Activated CD4-positive, alpha-beta memory T cell treated with anti-CD3 and anti-CD28 coated beads for 36 hours (primary cell): ENCODE measurements at places on chromosomes 6 and 20. TPM values are rescaled to one million over a fixed set of nuclear protein-coding genes. Genes with fewer than 3 reads are reported as not detected.

DNA sequence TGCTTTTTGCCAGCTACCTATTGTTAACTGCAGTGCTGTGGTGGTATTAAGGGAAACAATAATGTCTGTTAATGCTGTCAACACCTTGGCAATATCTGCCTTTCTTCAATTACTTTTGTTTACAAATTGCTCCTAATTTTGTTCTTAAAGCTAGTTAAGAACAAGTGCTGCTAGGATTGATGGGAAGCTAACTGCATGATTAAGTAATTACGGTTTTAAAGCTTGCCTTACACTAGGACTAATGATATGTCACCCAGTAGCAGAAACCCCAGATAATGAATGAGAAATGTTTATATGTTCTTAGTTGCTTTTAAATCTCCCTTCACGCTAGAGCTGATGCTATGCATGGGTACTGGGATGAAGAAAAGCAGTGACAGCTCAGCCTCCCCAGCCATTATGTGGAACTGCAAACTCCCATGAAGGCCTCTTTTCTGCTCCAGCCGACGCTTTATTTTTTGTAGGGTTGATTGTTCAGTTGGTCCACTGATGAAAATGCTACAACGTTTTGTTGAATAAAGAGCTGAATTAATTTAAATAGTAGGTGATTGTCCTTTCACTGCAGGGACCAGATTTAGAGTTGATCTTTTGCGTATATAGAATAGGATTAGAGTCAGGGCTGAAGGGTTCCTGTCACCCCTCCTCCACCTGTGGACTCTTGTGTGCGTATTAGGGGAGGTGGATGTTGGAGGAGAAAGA lies 610.5 kb downstream of the TFAP2B start:
- no peak overlapping the region for H3K4me3 ChIP-seq
- H3K36me3 ChIP-seq = no peaks in the 10 kb centered on the region
- H3K27me3 ChIP-seq = no peaks in the 10 kb centered on the region
- no peak overlapping the region for H3K27ac ChIP-seq
- DNase-seq = no peak

- H3K4me1 ChIP-seq = no peaks in the 10 kb centered on the region
- H3K36me3 ChIP-seq = peaks cover 2% of the 10 kb centered on the region
- H3K4me3 ChIP-seq = no peak overlapping the region
- H3K27ac ChIP-seq = no peak overlapping the region
- DNase-seq = no peak
These were observed 18.6 kb downstream of the PRKN start for GRCh38 chr6:162708971-162709370.

Gene CFB
- total RNA-seq = 0.76 TPM

- no peak overlapping the region for H3K27ac ChIP-seq
- H3K4me3 ChIP-seq = no peak overlapping the region
- H3K36me3 ChIP-seq = no peaks in the 10 kb centered on the region
- DNase-seq = no peak
- peaks cover 3% of the 10 kb centered on the region for H3K4me1 ChIP-seq
- peaks cover 24% of the 10 kb centered on the region for H3K27me3 ChIP-seq
These were observed 116.8 kb upstream of the SASH1 start for GRCh38 chr6:148225871-148226270.

Gene WFDC5
- total RNA-seq = not detected

Gene MUCL3
- total RNA-seq = not detected

- H3K4me3 ChIP-seq = peak overlapping the region; percentile 95
- no peak for DNase-seq
- peaks cover 34% of the 10 kb centered on the region for H3K4me1 ChIP-seq
- no peaks in the 10 kb centered on the region for H3K27me3 ChIP-seq
These were observed 431 bp downstream of the LOC128125822 start for GRCh38 chr6:63572747-63573075.

DNA sequence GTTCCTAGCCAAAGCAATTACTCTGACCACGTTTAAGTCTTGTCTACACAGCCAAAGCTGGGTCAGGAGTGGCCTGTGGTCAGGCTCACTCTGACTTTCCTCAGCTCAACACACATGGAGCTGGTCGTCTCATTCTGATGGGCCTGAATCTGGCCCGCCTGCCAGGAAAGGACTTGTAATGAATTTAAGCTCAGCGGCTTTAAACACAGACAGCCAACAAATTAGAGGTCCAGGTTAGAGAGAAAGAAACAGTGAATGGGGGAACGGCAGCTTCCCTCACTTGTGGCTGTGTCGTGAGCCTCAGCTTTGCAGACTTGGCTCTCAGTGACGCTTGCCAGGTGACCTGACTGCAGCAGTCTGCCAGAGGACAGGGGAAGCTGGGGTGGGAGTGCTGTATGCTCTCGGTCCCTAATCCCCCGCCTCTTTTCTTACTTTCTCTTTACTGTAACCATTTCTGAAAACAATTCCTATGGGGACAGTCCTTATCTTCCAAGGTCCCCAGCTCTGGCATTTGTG lies 121.9 kb upstream of the AGPAT4 start:
- no peak overlapping the region for H3K27ac ChIP-seq
- H3K36me3 ChIP-seq = no peaks in the 10 kb centered on the region
- no peaks in the 10 kb centered on the region for H3K27me3 ChIP-seq
- H3K4me1 ChIP-seq = no peaks in the 10 kb centered on the region
- DNase-seq = no peak

DNA sequence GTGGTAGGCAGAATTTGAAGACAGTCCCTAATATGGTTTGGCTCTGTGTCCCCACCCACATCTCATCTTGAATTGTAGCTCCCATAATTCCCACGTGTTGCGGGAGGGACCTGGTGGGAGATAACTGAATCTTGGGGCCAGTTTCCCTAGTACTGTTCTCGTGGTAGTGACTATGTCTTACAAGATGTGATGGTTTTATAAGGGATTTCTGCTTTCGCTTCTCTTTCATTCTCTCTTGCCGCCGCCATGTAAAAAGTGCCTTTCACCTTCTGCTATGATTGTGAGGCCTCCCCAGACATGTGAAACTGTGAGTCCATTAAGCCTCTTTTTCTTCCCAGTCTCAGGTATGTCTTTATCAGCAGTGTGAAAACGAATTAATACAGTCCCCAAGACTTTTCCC lies 103.4 kb downstream of the PDE10A start:
- DNase-seq = no peak
- no peak overlapping the region for H3K4me3 ChIP-seq
- no peaks in the 10 kb centered on the region for H3K27me3 ChIP-seq
- H3K4me1 ChIP-seq = no peaks in the 10 kb centered on the region
- no peak overlapping the region for H3K27ac ChIP-seq
- no peaks in the 10 kb centered on the region for H3K36me3 ChIP-seq

Gene MRPL14
- total RNA-seq = 50.1 TPM

Gene OR2H2
- not detected for total RNA-seq

Gene FGD2
- total RNA-seq = 0.48 TPM

- no peaks in the 10 kb centered on the region for H3K4me1 ChIP-seq
- no peak overlapping the region for H3K27ac ChIP-seq
- no peaks in the 10 kb centered on the region for H3K36me3 ChIP-seq
These were observed 245.2 kb downstream of the SLC24A3 start for GRCh38 chr20:19457611-19458010.

GRCh38 chr20:33233129-33233774 lies 2.5 kb upstream of the BPIFA1 start:
- H3K27me3 ChIP-seq = peaks cover 9% of the 10 kb centered on the region
- H3K4me3 ChIP-seq = no peak overlapping the region
- peaks cover 4% of the 10 kb centered on the region for H3K4me1 ChIP-seq
- no peak overlapping the region for H3K27ac ChIP-seq
- DNase-seq = no peak

DNA sequence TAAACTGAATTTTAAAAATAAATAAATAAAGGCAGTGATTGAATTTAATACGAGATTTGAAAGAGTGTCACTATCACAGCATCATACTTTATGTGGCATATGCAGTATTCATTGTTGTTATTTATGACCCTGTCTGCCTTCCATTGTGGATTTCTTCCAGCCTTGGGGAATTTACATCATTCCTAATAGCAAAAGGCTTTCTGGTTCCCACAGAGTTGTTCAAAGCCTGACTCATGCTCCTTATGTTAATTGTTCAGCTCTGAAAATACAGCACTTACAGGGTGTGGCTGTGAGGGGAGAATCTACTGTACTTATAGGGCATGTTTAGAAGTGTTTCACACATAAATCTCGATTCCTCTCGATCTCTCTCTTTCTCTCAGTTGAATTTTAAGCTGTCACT lies 54.4 kb downstream of the JAG1 start:
- no peak for DNase-seq
- H3K36me3 ChIP-seq = peaks cover 25% of the 10 kb centered on the region
- no peak overlapping the region for H3K27ac ChIP-seq
- no peaks in the 10 kb centered on the region for H3K4me1 ChIP-seq
- no peak overlapping the region for H3K4me3 ChIP-seq

DNA sequence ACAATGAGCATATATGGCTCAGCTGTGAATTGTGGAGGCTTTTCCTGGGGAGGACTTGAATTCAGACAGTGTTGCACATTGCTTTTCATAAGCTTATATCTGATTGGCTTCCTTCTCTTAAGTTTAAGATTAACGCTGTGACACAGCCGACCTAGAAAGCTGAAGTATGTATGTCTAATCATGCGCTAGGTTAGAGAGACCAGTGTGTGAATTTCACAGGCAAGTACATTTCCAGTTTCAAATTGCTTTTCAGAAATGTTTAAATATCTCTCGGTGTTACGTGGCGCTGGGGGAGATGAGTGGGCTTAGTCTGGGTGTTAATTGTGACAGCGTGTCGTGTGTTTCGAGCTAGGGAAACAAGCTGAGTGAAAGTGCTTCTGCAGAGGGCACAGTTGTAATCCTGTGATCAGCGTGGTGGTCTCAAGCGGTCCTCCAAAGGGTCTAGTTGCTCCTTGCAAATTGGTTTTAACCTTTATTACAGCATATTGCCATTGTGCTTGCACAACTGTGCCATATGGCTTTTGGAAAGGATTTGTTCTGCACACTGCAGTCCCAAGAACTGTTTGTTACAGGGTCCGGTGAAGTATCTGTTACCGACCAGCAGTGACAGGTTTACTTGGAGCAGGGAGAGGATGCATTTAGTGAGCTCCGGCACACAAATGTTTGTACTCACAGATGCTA lies 166.6 kb downstream of the SASH1 start:
- H3K27me3 ChIP-seq = peaks cover 34% of the 10 kb centered on the region
- H3K27ac ChIP-seq = no peak overlapping the region
- peaks cover 1% of the 10 kb centered on the region for H3K4me1 ChIP-seq
- no peak for DNase-seq
